ENCODE measurements at places on chromosomes 3 and 15. TPM values are rescaled to one million over a fixed set of nuclear protein-coding genes. Genes with fewer than 3 reads are reported as not detected.

CADPS gene
- total RNA-seq = not detected

TMED3 gene
- 125 TPM for total RNA-seq

ARRDC4 gene
- total RNA-seq = 1.5 TPM

DPPA2 gene
- total RNA-seq = not detected

KCNMB2 gene
- total RNA-seq = not detected

CPA3 gene
- 2.3 TPM for total RNA-seq

COLQ gene
- total RNA-seq = 0.93 TPM

GUCA1C gene
- not detected for total RNA-seq

FETUB gene
- total RNA-seq = not detected

ARL6IP5 gene
- total RNA-seq = 132 TPM

CATSPER2 gene
- total RNA-seq = 0.33 TPM

CCNDBP1 gene
- total RNA-seq = 59.1 TPM

GABRB3 gene
- total RNA-seq = not detected

CAMK1 gene
- 51.8 TPM for total RNA-seq

FBLN2 gene
- total RNA-seq = 0.07 TPM

SLC51A gene
- not detected for total RNA-seq

RTP4 gene
- total RNA-seq = 5.5 TPM

GP9 gene
- 0.53 TPM for total RNA-seq

LSAMP gene
- total RNA-seq = not detected

PLS1 gene
- total RNA-seq = 1.2 TPM

SLITRK3 gene
- not detected for total RNA-seq

PLXNB1 gene
- total RNA-seq = 9.3 TPM

LYZL4 gene
- total RNA-seq = not detected

KY gene
- not detected for total RNA-seq

LCTL gene
- not detected for total RNA-seq

SERPINI2 gene
- total RNA-seq = not detected

ACP3 gene
- not detected for total RNA-seq

REC114 gene
- not detected for total RNA-seq

ATP13A4 gene
- total RNA-seq = 0.07 TPM

SERINC4 gene
- 0.05 TPM for total RNA-seq

IGDCC3 gene
- not detected for total RNA-seq

UBE2E2 gene
- total RNA-seq = 28.6 TPM

TMEM40 gene
- total RNA-seq = not detected

Measured in mammary microvascular endothelial cell (primary cell).